ENCODE measurements at places on chromosomes 4 and X.
A peak's percentile ranks its signal among the peaks of the same experiment; 100 is the strongest.

GRCh38 chr4:4333265-4333706 is 43.2 kb downstream of the ZBTB49 start:
- peak; percentile 46 for DNase-seq

DNA sequence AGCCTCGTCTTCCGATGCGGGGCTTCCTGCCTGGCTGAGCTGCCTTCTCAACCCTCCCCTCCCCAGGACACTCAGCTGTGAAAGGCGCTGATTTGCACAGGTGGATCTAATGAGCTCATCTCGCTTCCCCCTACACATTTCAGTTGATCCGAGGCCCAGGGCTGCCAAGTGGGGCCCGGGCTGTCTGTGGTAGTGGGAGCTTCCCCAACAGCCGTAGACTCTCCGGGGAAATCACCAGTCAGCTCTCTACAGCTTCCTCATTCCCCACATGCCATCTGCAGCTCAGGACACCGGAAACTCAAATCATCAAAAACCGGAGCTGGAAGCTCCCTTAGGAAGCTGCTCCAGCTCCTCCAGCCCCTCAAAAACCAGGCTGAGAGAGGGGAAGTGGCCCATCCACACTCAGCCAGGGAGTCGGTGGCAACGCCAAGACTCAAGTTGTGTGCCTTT is 56.2 kb downstream of the SMIM20 start:
- DNase-seq: peak; percentile 49

GRCh38 chr4:18369561-18369960 is 348.0 kb upstream of the LCORL start:
- DNase-seq: no peak

GRCh38 chrX:149512225-149512885 is 7.2 kb upstream of the IDS start:
- DNase-seq: no peak

- DNase-seq: no peak
Observed at GRCh38 chr4:20487852-20488251, 212.4 kb upstream of the PACRGL start.

GRCh38 chr4:82890528-82890900 is 439 bp downstream of the SEC31A start:
- no peak for DNase-seq

DNA sequence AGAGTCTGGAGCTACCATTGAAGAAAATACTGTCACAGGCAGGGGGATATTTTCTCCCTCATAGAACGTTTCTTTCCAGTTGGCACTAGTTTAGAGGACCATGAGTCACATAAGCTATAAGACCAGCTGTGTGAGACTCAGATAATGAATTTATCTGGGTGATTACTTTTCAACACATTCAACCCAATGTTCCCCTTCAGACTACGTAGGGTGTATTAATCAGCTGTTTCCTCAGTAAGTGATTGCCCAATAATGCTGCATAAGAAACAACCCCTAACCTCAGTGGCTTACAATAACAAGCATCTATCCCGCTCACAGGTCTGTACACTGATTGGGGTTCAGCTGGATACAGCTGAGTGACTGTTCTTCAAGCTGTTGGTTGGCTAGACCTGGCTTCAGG is 38.1 kb downstream of the CBLL2 start:
- DNase-seq: no peak

DNA sequence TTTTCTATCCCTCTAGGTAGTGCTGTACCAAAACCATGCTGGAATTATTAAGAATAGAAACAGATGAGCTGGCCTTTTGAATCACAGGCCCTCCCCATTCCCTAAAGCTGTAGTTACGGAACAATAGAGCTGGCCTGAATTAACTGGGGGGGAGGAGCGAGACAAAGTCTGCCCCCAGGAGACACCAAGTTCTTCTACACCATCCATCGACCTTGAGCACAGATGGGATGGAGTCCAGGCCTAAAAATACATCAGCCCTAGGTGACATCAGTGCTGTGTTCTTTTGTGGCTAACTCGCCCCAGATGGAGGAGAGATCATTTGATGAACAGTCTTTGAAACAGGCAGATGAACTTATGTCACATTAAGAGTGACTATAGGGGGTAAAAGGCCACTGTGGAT is 49.6 kb downstream of the LHFPL1 start:
- DNase-seq: no peak

DNA sequence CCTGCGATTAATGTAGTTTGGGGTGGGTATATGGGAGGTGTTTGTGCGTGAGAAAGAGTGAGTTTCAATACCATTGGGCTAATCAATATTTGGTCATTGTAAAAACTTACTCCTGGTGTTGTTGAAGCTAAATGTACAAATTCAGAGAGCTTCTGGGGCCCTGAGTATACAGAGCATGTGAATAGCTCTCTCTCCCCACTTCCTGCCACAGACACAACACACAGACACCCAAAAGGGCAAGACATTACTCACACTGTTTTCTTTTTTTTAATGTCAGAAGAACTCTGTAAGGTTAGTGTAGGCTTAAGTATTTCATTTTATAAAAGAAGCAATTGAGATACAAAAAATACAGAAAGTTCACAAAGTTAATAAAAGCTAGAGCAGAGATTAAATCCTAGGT is 151.3 kb upstream of the KCNIP4 start:
- no peak for DNase-seq

DNA sequence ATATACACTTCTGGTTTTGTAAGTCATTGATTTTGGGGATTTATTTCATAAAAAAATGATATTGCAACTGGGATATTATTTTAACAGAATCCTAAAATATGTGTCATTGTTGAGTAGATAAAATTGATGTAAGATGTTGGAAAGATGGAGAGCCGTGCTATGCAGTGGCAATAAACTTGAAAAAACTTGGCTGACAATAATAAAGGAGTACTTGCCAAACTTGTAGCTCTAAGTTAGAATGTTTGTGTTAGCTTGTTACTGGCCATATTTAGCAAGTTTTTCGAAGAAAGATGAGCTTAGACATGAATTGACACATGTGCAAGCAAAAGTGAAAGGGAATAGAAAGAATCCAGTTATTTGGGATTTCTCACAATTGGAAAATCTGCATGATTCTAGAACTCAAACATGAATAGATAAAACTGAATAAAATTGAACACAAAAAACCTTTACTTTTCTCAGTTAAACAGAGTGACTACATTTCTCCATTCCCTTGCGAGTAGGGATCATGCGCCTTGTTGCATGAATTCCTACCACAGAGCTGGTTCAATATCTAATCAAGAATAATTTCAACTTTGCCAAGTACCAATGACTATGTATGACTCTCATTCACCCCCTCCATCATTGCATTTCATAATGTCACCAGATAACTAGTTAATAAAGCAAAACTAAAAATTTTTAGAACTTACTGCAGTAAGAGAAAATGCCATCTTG is 327.8 kb downstream of the CAMK2D start:
- no peak for DNase-seq

GRCh38 chr4:152735906-152736305 is 43.6 kb downstream of the TIGD4 start:
- DNase-seq: no peak

- DNase-seq: no peak
Observed at GRCh38 chr4:44651425-44651824, at the start of gene YIPF7. TSS of gene YIPF7 (minus strand) at chr4:44651625. CDS start at chr4:44650100, 1,525 bp downstream.

DNA sequence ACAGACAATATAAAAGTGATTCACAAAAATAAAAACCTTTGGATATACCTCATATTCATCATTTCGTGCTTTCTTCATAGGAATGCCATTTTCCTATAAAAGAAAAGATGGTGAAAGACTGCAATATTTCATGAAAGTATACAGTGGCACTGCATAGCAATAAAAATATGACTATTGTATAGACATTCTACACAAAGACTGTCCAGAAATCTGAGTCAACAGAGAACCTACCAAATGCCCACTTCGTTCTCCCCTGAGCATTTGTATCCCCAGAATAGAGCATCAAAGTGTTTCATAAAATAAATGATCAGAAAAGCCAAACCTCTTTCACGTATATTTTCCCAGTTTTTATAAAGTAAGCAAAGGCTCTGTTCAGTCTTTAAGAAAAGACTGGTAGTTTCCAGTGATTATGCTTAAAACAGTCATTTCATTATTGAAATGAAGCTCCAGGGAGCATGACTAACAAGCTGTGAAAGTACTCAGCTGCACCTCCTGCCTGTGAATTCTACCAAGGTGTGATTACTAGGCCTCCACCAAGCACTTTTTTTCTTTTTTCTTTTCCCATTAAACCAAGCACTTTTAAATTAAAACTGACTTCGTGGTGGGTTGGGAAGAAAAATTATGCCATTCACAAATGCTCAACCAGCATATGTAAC is 20.2 kb downstream of the PPA2 start:
- DNase-seq: no peak

DNA sequence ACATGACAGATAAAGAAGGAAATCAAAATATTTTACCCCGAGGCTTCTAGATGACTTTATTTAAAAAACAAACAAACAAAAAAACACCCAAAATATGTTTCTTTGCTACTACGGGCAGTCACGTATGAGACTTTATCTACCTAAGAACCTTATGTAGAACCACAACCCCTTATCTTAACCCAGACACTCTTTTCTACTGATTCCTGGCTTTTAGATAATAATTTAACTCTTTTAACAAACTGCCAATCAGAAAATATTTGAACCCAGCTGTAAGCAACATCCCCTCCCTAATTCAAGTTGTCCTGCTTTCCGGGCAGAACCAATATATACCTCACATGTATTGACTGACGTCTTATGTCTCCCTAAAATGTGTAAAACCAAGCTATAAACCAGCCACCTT is 15.4 kb downstream of the ELOVL6 start:
- DNase-seq: no peak

DNA sequence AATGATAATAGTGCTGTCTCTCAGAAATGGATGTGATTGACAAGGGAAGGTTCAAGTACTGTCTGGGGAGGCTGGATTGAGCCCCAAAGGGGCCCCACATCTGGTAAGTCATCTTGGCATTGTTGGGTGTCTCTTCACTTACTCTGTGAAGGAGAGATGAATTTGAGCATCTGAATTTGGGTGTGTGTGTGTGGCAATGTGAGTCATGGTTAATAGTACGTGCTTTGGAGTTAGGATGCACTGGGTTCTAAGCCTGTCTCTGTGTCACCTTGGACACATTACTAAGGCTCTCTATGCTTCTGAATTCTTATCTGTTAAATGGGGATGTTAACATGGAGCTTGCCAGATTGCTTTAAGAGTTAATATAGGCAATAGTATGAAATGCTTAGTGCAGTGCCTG is 80.4 kb downstream of the FRAS1 start:
- DNase-seq: no peak

GRCh38 chr4:150211016-150211415 is 132.8 kb downstream of the DCLK2 start:
- no peak for DNase-seq

GRCh38 chrX:88660836-88661235 is 86.2 kb upstream of the CPXCR1 start:
- DNase-seq: no peak

DNA sequence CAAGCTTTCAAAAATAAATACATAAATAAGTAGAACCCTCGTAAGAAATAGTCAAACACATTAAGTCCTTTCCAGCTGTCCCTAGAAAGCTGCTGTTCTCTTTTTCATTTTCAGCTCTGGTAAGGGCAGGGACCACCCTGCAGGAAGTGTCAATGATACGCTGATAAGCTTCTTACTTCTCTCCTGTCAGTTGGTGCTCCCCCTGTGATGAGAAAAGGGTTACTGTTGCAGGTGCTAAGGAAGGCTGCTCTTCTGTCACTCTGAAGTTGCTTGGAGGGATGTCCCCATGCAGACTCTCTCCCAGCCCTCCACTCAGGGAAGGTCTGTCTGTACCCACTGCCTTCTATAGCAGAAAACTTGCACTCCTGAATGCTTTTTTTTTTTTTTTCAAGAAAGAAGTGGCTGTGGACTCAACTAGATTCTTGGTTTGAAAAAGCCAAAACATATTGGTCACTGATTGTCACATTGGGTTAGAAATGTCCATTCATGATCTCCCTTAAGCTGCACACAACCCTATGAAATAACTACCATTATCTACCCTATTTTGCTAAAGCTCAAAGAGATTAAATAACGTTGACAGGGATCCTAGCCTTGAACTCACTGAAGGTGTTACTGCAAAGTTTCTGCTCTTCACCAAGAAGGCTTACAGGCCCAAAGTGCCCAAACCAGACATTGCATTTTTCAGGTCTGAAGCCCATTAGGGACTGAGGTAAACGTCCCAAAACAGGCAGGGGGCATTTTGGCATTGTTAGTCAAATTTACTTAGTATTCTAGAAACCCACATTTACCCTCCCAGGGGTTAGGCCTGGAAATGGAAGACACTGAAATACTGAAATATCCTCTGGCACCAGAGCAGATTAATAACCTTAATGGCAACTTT is 1.2 kb downstream of the CXCL3 start:
- no peak for DNase-seq

GRCh38 chrX:20066968-20067708 is 49.6 kb downstream of the MAP7D2 start:
- no peak for DNase-seq

DNA sequence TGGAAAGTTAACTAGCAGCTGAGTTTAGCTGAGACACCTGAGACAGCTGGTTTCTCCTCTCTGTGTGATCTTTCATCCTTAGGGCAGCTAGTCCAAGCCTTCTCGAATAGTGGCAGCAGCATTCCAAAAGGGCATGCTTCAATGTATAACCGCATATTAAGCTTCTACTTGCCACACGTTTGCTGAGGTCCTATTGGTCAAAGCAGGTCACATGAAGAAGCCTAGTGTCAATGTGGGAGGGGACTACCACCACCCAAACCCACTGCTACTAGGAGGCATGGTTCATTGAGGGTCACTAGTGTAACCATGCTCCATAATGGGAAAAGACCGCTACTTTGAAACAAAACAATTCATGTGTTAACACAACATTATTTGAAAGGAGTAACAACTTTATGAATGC is 314.9 kb upstream of the SMIM31 start:
- no peak for DNase-seq

- DNase-seq: no peak
Observed at GRCh38 chrX:39268207-39268606, 466.9 kb downstream of the MID1IP1 start.

DNA sequence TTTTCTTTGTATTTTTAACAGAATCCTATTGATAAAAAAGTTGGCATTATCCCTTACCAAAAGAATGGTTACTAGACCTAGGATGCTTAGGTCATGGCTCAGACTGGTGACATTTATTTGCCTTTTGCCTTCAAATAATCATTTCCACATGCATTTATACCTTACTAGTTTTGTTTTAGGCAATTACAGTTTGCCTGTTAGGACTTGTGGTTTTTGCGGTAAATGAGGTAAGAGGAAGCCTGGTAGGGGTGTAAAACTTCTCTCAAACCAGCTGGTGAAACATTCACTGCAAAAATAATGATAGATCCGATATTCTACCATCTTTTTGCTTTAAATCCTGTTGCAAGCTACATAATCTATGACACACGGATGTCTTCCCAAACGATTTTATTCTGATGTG is 12.1 kb downstream of the LAMP2 start:
- no peak for DNase-seq

- no peak for DNase-seq
Observed at GRCh38 chr4:125787707-125788106, 473.0 kb downstream of the FAT4 start.

GRCh38 chrX:42992199-42992943 is 214.4 kb upstream of the PPP1R2C start:
- no peak for DNase-seq

Measured in mesothelial cell of epicardium (in vitro differentiated cells).